ENCODE measurements at places on chromosomes 5 and 9.

DNA sequence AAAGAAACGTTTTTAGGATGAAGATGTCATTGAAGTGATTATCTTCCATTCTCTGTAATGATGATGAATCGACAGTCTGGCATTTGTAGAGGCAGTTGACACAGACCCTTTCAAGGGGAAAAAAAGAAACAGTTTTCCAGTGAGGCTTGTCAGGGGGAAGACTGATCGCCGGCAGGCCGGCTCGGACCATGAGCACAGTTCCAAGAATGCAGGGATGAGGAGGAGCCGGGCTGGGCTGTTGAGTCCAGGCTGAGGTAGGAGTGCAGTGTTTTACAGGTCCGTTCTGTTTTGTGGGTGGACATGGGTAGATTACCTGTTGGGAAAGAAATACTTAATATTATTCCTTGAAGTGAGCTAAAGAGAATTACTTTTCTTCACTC lies 194.6 kb downstream of the AOPEP start:
- no peak for DNase-seq

DNA sequence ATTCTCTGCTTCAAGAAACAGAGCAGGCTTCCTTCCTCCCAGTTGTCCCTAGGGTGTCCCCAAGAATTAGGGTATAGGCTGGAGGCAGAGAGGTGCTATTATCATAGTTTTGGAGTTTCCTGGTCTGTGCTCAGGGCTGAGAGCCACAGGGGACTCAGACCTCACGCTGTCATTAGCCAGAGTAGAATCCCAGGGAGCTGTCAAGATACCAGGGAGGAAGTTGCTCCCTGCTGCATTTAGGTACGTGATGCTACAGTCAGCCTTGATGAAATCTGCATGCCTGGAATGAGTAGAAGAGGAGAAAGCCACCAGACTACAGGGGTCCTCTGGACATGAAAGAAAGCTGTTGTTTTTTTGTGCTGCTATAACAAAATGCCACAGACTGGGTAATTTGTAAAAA lies 273.2 kb downstream of the SH3GL2 start:
- no peak for DNase-seq

DNA sequence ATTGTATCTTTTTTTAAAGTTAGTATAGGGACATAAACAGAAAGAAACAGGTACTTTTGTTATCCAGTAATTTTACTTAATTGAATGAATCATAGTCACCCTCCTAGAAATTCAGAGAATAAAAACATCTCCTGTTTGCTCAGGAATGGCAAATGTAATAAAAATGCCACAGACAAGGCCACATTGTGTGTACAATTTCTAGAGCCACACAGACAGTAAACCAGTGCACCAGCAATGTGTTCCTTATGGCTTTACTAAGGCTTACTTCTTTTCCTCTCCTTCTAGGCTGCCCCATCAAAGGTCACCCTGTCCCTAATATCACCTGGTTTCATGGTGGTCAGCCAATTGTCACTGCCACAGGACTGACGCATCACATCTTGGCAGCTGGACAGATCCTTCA lies 145.5 kb downstream of the SAXO1 start:
- DNase-seq: no peak

DNA sequence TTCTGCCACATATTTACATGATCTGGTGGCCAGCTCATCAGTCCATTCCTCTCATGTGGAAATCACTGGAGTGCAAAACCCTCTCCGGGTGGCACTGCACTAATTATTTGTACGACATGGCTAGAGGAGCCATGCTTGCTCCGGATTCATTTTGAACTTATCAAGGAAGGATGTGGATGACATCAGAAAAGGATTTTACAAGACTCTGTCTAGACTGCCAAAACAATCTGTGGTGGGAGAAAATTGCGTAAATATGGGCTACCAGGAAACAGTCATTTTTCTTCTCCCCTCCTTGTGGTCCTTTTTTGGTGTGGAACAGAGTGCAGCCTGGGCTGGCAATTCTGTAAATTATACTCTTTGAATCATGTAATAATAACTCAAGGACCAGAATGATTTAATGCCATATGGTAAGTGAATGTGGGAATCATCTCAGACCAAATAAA lies 123.4 kb upstream of the IFNE start:
- DNase-seq: no peak

DNA sequence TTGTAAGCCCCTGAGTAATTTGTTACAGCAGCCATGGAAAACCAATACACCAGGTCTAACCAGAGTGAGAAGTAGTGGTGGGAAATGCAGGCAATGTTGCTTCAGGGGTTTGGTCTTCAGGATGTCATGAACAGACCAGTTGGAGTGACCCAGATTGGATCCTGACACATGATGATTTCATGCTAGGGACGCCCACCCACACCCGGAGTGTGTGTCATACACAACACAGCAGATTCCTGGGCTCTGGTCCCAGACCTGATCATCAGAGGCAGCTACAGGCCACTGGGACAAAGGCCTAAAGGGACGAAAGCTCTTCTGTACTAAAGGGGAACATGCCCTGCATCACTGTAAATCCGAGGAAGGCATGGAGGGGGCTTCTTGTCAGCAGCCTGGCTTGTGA lies 194.2 kb downstream of the NSG2 start:
- no peak for DNase-seq

DNA sequence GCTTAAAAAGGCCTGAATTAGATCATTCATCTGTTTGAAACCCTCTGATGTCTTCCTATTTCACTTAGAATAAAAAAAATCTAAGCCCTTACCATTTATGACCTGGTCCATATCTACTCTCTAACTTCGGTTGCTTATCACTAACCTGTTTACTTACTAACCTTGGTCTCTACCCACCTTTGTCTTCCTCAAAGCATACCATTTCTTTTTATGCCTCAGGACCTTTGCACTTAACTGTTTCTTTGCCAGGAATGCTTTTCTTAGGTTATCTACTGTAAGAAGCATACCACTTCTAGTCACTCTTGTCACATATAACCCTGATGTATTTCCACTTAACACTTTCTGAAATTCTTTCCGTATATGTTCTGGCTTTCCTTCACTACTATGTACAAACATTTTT lies 67.0 kb downstream of the UHRF2 start:
- DNase-seq: no peak

- no peak for DNase-seq
These were observed 15.3 kb upstream of the PIK3R1 start for GRCh38 chr5:68200288-68200687.

DNA sequence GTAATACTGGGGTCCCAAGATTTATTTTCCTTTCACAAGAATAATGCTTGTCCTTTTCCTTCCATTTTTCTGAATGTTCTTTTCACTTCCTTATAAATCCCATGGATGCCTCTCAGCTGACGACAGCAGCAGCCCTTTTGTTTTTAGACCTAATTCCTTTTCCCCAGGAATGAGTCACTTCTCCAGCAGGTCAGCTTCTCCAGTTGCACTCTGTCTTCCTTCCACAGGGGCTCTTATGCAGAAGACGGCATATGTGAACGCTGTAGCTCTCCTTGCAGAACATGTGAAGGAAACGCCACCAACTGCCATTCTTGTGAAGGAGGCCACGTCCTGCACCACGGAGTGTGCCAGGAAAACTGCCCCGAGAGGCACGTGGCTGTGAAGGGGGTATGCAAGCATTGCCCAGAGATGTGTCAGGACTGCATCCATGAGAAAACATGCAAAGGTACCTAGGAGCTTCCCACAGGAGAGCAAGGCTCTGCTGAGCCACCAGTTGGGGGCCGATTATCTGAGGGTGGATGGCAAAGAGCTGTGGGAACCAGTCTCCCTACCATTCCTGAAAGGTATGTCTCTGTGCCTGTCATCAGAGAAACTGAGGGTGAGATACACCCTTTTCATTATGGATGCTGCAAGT lies 72.9 kb downstream of the RFK start:
- peak; percentile 66 for DNase-seq

- DNase-seq: no peak
These were observed 11.8 kb downstream of the HK3 start for GRCh38 chr5:176887252-176887849.

- DNase-seq: no peak
These were observed 74.1 kb upstream of the LRRTM2 start for GRCh38 chr5:138949223-138949574.

GRCh38 chr5:169307646-169308045 lies 6.7 kb upstream of the SLIT3 start:
- DNase-seq: no peak

GRCh38 chr9:137514691-137515337 lies 35.4 kb downstream of the PNPLA7 start:
- DNase-seq: no peak

DNA sequence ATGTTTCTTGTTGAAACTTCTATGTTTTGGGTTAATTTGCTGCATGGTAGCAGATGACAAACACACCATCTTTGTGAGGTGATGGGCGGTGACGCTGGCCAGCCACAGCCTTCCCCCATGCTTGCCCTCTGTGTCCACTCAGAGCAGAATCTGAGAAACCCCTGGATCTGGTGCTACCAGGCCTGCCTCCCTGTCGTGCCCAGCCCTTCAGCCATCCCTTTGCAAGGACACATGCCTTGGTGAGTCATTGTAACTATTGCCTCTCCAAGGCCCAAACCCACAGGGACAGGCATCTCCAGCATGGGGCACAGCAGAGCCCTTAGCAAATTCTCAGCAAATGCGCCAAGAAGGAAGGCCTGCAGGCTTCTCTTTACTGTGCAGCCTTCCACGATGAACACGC lies 48.1 kb upstream of the FCN1 start:
- DNase-seq: no peak

DNA sequence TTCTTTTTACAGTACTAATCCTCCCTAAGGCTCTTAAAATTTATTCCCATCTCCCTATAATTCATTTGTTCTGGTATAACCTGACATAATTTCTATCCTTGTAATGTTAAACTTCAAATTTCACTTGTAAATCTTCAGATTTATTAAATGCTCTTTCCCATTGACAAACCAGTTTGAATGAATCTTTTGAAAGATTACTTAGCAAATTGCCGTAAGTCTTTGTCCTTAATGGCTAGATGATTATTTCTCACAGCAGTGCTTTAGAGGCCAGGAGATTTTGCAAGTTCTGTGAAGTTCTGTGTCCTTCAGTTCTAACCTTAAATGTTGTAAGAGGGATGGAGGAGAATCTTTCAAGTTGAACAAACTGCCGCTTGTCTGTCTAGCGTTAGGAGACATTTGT lies 4.2 kb downstream of the SLC44A1 start:
- DNase-seq: no peak

- DNase-seq: no peak
These were observed 96.4 kb upstream of the VLDLR start for GRCh38 chr9:2525147-2525546.

DNA sequence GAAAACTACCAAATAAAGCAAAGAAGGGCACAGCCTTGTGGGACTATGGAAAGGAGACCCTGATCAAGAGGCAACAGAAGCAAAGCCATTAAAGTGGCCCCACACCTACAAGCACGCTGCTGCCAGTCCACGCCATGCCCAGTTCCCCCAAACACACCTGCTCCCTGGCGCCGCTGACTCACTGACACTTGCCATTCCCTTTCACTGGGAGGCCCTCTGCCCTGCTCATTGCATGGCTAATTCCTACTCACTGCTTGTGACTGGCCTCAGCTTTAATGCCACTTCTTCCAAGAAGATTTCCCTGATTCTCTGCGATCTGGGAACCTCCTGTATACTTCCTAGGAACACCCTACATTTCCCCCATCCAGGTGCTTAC lies 71.2 kb upstream of the TAF1L start:
- DNase-seq: no peak

- DNase-seq: peak; percentile 51
These were observed 146.2 kb upstream of the RASA1 start for GRCh38 chr5:87121304-87122150.

GRCh38 chr5:179113143-179113530 lies 53.0 kb downstream of the ZNF354C start:
- no peak for DNase-seq
